ENCODE measurements at places on chromosomes 4 and X. TPM values are rescaled to one million over a fixed set of nuclear protein-coding genes. Genes with fewer than 3 reads are reported as not detected.

DNA sequence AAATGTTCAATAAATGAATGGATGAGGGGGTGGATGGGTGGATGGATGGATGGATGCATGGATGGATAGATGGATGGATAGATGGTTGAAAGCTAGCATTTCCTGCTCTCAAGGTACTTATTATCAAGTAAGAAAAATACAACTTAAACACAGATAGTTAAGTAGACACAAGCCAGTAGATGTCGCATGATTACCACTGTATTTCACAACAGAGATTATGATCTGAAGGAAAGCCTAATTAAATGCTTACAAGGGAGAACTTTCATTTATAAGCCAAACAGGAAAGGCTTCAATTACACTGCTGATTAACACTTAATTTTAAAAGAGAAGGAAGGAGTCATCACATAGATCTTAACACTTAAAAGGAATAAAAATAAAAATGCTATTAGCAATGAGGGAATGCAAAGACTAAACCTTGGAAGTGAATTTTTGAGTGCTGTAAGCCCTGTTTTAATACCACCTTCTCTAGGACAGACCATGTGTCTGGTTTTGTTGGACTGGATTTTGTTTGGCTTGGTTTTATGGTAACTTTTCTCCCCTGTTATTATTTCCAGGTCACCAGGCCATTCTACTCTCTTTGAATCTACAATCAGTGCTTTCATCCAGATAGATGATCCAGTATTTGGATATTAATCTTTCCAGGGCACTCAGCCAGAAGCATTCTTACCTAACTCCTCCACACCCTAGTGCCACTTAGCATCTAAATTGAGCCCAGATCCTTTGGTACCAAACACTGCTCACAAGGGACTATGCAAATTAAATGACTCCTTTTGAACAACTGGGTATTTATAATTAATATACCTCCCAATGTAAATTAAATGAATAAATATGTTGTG, 75.5 kb upstream of the SLC39A8 start:
- H3K27me3 ChIP-seq: no peaks in the 10 kb centered on the region
- no peaks in the 10 kb centered on the region for H3K36me3 ChIP-seq
- H3K27ac ChIP-seq: no peak overlapping the region
- H3K4me1 ChIP-seq: no peaks in the 10 kb centered on the region

DNA sequence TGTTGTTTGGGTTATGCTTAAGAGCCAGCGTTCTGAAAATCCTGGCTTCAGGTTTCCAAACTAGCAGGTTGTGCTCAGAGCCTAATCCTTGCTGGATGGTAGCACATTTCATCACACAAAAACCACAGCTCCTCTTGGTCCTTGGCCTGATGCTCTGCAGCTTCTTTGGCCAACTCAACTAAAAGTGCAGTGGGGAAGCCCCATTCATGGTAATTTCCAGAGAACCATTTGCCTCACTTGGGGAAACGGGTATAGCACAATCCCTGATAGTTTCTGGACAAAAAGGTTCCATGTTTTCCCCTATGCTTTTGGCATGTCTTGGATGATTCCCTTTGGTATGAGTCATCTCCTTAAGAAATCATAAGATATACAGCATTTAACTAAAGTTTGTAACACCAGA, 78.7 kb downstream of the SYNPO2 start:
- H3K27ac ChIP-seq: no peak overlapping the region
- H3K36me3 ChIP-seq: no peaks in the 10 kb centered on the region
- H3K4me1 ChIP-seq: peaks cover 17% of the 10 kb centered on the region
- no peak for DNase-seq
- no peaks in the 10 kb centered on the region for H3K27me3 ChIP-seq

DNA sequence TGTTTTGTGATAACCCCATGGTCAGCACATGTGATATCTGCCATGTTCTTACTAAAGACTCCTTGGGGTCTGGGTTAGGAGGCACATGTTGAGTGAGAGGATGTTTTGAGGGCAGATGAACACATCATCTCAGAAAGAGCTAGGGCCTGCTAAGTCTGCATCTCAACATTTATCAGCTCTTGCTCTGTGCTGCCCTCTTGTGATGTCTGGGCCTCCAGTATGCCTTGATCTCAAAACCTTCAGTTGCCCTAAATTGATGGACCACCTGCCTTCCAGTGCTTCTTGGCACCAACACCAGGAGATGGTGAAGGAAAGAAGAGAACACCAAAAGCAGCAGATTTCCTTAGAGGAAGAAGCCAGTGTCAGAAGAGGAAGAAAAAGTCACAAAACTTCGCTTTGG, 22.5 kb downstream of the MID1 start:
- no peak overlapping the region for H3K27ac ChIP-seq
- DNase-seq: no peak
- H3K4me3 ChIP-seq: no peak overlapping the region
- H3K27me3 ChIP-seq: no peaks in the 10 kb centered on the region
- no peaks in the 10 kb centered on the region for H3K36me3 ChIP-seq

DNA sequence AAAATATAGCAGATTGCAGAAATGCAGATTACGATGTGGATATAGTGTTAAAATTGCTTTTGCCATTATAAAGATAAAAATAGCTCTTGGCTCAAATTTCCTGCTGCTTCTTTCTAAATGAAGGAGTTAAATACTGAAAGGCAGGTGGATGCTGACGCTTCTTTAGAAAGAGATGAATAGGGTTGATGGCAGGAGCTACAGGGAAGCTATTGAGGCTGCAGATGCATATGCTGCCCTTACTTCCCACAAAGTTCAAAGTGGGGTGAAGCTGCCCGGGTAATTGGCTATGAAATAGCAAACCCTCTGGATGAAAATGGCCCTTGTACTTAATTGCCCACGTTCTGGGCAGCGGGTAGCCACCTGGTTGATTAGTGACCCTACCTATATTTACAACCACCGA, 379.5 kb downstream of the ZIC3 start:
- no peak overlapping the region for H3K27ac ChIP-seq
- no peak for DNase-seq
- H3K4me3 ChIP-seq: no peak overlapping the region
- no peaks in the 10 kb centered on the region for H3K27me3 ChIP-seq
- no peaks in the 10 kb centered on the region for H3K36me3 ChIP-seq

DNA sequence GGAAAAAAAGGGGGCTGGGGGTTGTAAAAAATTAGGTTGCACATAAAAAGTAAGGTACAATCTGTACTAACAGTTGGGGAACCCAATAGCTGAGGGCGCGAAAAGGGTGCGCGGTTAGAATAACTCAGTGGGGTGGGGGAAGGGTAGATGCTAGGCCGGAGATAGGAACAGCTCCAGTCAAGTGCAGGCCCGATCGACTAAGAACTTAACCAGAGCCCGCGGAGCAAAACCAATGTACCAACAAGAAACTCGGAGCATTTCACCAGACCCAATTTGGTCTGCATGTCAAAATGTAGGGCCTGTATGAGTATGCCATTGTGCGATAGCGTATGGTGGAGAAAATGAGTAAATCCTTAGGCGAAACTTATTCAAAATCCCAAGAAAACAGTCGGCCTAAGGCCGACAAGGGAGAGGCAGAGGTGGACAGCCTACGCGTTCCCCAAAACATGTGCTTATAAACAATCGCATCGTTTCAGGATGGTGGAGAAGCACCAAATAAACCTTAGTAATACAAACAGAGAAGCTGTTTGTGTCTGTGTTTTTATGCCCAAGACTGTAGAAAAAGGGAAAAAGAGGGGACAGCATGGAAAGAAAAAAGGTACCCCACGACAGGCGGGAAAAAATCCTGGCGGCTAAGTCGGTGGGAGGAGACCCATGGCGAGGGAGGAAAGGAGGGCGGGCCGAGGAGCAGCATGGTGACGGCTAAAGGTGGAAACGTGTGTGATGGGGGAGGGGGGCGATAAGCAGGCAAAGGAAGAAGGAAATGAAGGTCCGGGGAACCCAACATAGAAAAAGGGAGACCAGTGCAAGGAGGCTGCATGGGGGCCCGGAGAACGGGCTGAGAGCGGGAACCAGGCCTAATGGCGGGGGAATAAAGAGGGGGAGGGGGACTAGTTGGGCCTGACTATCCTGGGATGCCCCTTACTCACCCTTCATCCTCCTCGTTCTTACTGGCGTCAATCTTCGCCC, 990 bp downstream of the HNRNPD start:
- peak overlapping the region; percentile 85 for H3K4me3 ChIP-seq
- peak; percentile 88 for DNase-seq
- H3K27me3 ChIP-seq: no peaks in the 10 kb centered on the region
- no peaks in the 10 kb centered on the region for H3K36me3 ChIP-seq

HTT-AS gene
- not detected for polyA plus RNA-seq

CFP gene
- 57.5 TPM for polyA plus RNA-seq

UPF3B gene
- 11.4 TPM for polyA plus RNA-seq

TKTL2 gene
- not detected for polyA plus RNA-seq

HSD17B13 gene
- 0.13 TPM for polyA plus RNA-seq

Data from spleen (tissue), 13 donors.